Esophagus squamous epithelium (tissue), 5 donors: ENCODE measurements at places on chromosomes 4 and X.
A peak's percentile ranks its signal among the peaks of the same experiment; 100 is the strongest.

DNA sequence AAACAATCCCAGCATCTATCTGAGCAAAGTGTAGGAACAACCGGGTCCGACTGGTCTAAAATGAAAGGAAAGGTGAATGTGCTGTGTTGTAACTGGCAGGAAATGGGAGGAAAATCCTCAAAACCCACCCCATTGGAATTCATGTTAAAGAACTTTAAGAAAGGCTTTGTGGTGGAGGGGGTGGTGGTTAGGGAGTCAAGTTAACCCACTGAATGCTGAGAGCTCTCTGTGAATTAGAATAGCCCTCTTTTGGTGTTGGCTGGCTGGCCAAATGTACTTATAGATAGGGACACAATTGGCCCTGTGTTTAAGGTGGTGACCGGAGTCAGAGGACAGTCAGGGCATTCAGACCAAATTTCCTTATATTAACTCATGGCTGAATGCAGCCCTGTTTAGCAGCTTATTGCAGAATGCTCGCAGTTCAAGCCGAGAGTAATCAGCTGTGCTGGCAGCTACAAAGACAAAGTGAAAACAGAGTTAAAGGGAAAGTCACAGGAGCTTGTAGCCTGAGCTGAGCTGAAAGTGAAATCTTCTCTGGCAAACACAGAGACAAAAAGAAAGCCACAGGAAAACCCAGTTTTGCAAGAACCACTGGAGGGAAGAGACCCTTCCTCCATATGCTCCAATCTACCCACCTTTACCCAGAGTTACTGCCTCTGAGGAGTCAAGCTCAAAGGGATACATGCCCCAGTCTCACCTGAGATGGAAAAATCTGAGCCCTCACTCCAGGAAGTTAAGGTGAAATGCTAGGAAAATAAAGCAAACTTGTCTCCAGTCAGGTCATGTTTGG lies 38.5 kb upstream of the UGT2B7 start:
- H3K27ac ChIP-seq, result peak overlapping the region; percentile 47
- peak overlapping the region; percentile 36 for H3K4me3 ChIP-seq
- H3K27me3 ChIP-seq, result no peaks in the 10 kb centered on the region
- H3K4me1 ChIP-seq, result peaks cover 18% of the 10 kb centered on the region
- no peak for DNase-seq

DNA sequence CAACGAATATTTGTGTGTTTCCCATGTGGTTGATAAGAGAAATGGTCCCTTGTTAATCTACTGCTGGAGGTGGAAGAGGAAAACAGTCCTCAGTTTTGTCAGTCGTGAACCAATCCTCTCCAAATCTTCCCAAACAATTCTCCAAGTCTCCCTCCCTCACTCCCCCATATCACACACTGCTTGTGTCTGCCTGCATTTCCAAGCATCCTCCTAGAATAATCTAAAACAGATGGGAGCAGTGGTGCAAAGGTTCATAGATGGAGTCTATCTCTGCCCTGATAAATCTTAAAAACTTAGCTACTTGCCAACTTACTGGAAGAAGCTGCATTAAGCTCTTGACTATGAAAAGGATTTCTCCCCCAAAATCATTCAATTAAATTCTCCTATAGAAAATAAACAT lies 43.7 kb upstream of the SH3KBP1 start:
- H3K4me1 ChIP-seq, result no peaks in the 10 kb centered on the region
- H3K27ac ChIP-seq, result no peak overlapping the region
- DNase-seq, result no peak
- no peaks in the 10 kb centered on the region for H3K27me3 ChIP-seq
- H3K4me3 ChIP-seq, result no peak overlapping the region

- no peak overlapping the region for H3K27ac ChIP-seq
- H3K4me3 ChIP-seq, result no peak overlapping the region
- H3K4me1 ChIP-seq, result no peaks in the 10 kb centered on the region
- no peak for DNase-seq
- H3K27me3 ChIP-seq, result no peaks in the 10 kb centered on the region
These were observed 149.8 kb downstream of the CHM start for GRCh38 chrX:85897362-85898126.

DNA sequence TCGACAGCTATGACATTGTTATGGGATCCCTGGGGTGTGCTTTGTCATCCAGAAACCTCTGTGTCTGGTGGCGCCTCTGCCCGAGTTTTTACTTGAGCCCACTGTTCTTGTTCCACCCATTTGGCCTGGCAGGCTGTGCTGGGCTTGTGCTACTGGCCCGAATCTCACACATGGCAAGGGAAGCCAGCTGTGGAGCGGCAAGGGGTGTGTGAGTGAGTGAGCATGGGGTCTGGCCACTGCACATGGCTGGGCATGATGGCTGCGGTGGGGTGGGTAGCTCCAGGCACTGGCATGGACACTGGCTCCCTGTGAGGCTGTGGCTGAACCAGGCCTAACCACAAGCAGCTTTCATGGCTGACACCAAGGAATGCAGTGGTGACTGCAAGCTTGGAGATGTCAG lies 89.2 kb downstream of the DACH2 start:
- H3K27ac ChIP-seq, result no peak overlapping the region
- no peaks in the 10 kb centered on the region for H3K4me1 ChIP-seq

DNA sequence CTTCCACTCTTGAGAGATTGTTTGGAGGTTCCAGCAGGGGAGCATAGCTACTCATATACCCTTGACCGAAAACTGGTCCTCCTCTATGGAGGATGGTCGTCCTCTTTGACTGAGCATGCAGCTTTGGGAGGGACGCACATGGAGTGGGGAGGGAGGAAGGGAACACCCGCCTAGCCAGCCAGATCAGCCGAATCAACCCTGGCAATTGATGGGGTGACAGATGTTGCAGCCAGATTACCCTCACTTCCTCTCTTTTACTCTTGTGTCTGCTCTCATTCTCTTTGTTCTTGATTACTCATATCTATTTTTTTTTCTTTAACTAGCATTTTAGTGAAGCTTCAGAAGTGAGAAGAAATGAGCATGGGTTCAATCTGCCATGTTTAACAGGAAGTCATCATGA lies 19.6 kb downstream of the MGST2 start:
- no peak for DNase-seq
- no peak overlapping the region for H3K4me3 ChIP-seq
- H3K27ac ChIP-seq, result no peak overlapping the region
- H3K36me3 ChIP-seq, result peaks cover 65% of the 10 kb centered on the region
- H3K4me1 ChIP-seq, result peaks cover 86% of the 10 kb centered on the region

- no peak overlapping the region for H3K4me3 ChIP-seq
- DNase-seq, result no peak
- H3K36me3 ChIP-seq, result no peaks in the 10 kb centered on the region
- no peaks in the 10 kb centered on the region for H3K4me1 ChIP-seq
These were observed 128.7 kb downstream of the GABRB1 start for GRCh38 chr4:47160095-47160494.

GRCh38 chrX:105865709-105866108 lies 43.4 kb downstream of the NRK start:
- no peak overlapping the region for H3K27ac ChIP-seq
- no peaks in the 10 kb centered on the region for H3K36me3 ChIP-seq
- no peaks in the 10 kb centered on the region for H3K4me1 ChIP-seq
- H3K4me3 ChIP-seq, result no peak overlapping the region
- no peak for DNase-seq

GRCh38 chrX:31604629-31605221 lies 532.9 kb upstream of the FTHL17 start:
- no peaks in the 10 kb centered on the region for H3K36me3 ChIP-seq
- H3K27me3 ChIP-seq, result no peaks in the 10 kb centered on the region
- H3K4me3 ChIP-seq, result no peak overlapping the region

GRCh38 chrX:109344678-109345077 lies 137.2 kb downstream of the GUCY2F start:
- H3K4me1 ChIP-seq, result no peaks in the 10 kb centered on the region
- no peak overlapping the region for H3K27ac ChIP-seq
- DNase-seq, result no peak
- H3K36me3 ChIP-seq, result no peaks in the 10 kb centered on the region
- H3K4me3 ChIP-seq, result no peak overlapping the region

DNA sequence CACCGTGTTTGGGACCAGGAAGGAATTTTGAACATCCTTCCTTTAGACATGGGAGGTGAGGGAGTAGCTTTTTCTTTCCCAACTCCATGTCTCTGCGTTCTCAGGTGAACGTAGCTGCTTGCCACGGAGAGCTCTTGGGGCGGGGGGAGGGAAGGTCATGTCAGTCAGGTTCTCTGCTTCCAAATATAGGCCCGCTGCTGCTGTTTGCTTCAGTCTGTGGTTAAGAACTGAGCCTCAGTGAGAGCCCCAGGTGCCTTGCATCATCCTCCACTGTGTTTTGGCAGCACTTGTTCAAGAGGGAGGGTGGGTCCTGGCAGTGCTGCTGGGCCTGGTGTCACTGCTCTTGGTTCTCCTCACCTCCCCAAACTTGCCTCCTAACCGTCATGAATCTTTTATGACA lies 46.5 kb downstream of the HADH start:
- no peaks in the 10 kb centered on the region for H3K4me1 ChIP-seq
- H3K27ac ChIP-seq, result no peak overlapping the region
- DNase-seq, result no peak
- no peaks in the 10 kb centered on the region for H3K36me3 ChIP-seq
